ENCODE measurements at places on chromosomes 11 and 22. TPM values are rescaled to one million over a fixed set of nuclear protein-coding genes. Genes with fewer than 3 reads are reported as not detected.

- H3K27me3 ChIP-seq: peaks cover 10% of the 10 kb centered on the region
- H3K4me3 ChIP-seq: no peak overlapping the region
- no peaks in the 10 kb centered on the region for H3K36me3 ChIP-seq
Measured at GRCh38 chr11:1323774-1324173, 14.3 kb upstream of the TOLLIP start.

RASSF7 gene
- 76.7 TPM for total RNA-seq

DNA sequence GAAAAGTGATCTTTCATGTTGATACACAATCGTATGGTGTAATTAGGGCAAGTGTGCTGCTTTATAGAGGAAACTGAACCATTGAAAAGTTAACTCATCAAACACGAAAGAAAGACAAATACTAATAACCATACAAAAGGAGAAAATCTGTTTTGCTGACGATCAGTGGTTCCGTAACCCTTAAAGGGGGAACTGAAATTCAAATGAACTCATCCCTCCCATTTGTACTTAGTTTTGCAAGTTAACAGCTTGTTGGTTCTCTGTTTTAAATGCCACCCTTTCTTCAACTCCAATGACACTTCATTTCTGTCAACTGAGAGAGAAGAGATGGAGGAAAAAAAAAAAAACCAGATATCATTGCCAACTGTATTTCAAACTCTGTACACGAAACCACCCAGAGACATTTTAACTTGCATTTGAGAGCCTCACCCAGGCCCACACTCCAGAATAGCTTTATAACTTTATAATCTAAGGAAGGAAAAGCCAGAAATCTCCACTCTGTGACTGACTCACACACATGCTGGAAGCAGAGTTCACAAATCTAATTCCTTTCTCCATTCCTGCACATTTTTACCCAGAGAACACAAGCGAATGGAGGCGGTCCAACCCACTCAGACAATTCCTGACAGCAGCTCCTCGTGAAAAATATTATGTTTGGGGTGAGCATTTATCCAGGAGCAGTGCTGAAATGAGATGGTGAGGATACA is 17.4 kb upstream of the CSNK2A3 start:
- no peak overlapping the region for H3K4me3 ChIP-seq
- H3K36me3 ChIP-seq: peaks cover 17% of the 10 kb centered on the region
- no peak overlapping the region for H3K27ac ChIP-seq
- no peaks in the 10 kb centered on the region for H3K27me3 ChIP-seq

DNA sequence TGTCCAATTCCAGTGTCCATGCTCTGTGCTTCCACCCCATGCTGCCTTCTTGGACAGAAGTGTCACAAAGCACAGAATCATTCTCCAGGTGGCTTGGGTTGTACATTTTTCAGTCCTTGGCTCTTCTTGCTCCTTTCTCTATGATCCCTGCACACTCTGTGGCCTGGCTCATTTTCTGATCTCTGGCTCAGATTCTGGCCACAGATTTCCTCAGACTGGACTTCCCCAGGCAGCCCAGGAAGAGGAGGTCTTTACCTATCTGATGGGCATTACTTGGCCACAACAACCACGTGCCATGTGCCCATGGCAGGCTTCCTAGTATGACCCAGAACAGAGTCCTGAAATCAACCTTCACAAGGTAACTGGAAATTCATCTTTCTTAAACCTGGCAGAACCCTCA is 27.2 kb downstream of the SYTL2 start:
- no peak for DNase-seq
- no peak overlapping the region for H3K4me3 ChIP-seq
- H3K27ac ChIP-seq: no peak overlapping the region
- no peaks in the 10 kb centered on the region for H3K27me3 ChIP-seq
- H3K4me1 ChIP-seq: peaks cover 11% of the 10 kb centered on the region
- H3K36me3 ChIP-seq: no peaks in the 10 kb centered on the region

GRCh38 chr11:130099356-130099755 is 29.7 kb downstream of the APLP2 start:
- no peaks in the 10 kb centered on the region for H3K27me3 ChIP-seq
- no peaks in the 10 kb centered on the region for H3K36me3 ChIP-seq
- no peak for DNase-seq
- no peak overlapping the region for H3K4me3 ChIP-seq

CD3D gene
- 8.5 TPM for total RNA-seq

- no peak overlapping the region for H3K27ac ChIP-seq
- H3K27me3 ChIP-seq: no peaks in the 10 kb centered on the region
- no peak overlapping the region for H3K4me3 ChIP-seq
- no peak for DNase-seq
Measured at GRCh38 chr11:74714904-74715303, 16.3 kb downstream of the CHRDL2 start.

DNA sequence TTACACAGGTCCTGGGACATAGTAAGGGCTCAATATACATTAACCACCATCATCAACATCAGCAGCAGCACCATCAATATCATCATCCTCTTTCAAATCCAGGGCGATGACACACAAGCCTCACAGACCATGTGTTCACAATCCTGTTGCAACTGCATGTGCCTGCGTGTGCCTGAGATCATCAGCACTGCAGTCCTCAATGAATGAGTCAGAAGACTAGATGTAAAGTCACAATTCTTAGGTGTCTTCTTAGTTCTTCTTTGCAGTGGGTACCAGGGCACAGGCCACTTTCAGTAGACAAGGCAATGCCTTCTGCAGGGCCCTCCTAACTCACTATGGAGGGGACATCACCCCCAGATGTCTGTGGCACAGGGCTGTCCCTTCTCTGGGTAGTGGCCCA is 111.1 kb downstream of the MYO18B start:
- H3K4me3 ChIP-seq: no peak overlapping the region
- no peak for DNase-seq
- H3K4me1 ChIP-seq: no peaks in the 10 kb centered on the region
- no peaks in the 10 kb centered on the region for H3K36me3 ChIP-seq
- H3K27ac ChIP-seq: no peak overlapping the region
- no peaks in the 10 kb centered on the region for H3K27me3 ChIP-seq

DNA sequence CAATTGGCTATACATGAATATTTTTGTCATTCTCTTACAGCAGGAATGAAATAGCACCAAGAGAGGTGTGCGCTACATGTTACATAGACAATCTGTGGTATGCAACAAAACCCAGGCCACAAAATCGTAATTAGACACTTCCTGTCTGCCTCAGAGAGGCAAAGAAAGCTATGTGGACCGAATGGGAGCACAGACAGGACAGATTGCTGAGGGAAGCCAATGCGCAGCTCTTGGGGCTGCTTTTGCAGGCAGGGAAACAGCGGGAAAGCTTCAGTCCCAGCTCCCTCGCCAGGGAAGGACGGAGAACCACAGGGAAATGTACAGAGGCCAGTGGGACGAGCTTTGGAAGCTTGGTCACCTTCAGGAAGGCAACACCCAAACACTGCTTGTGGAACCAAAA is 40.9 kb downstream of the SERPINH1 start:
- no peak overlapping the region for H3K27ac ChIP-seq
- H3K27me3 ChIP-seq: no peaks in the 10 kb centered on the region
- DNase-seq: no peak
- H3K36me3 ChIP-seq: no peaks in the 10 kb centered on the region
- H3K4me1 ChIP-seq: peaks cover 8% of the 10 kb centered on the region

DNA sequence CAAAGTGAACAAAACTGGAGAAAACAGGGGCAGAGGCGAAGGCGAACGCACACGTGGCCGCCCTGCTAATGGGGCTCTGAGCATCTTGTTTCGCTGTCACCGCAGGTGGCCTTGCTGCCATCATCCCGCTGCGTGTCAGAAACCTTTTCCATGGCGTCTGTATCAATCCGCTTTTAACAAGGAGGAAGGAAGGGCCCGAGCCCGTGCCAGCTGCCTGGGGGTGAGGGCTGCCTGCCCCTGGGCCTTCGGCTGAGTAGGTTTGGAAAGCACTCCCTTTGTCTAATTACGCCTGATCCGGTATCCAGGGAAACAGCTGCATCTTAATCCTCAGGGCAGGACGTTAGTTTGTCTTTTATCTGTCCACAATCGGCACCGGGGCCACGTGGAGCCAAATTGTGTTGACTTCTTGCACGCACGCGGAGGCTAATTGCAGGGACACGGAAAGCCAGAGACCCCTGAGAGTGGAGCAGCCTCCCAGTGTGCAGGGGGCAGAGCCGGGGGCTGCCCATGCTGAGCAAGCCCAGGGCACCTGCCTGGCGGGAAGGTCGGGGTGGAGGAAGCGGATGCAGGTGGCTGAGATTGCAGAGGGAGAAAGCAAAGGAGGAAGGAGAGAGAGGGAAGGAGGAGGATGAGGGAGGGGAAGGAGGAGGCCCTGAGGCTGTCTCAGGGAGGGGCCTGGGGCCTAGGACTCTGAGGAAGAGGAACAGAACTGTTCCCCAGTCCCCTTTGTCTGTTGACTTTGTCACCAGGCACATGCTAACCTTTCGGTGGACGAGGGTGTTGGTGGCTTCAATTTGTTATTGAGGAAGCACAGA is 19.2 kb upstream of the TH start:
- H3K27ac ChIP-seq: no peak overlapping the region
- no peaks in the 10 kb centered on the region for H3K36me3 ChIP-seq
- no peak overlapping the region for H3K4me3 ChIP-seq
- H3K27me3 ChIP-seq: peaks cover 9% of the 10 kb centered on the region

- no peak overlapping the region for H3K4me3 ChIP-seq
- peaks cover 87% of the 10 kb centered on the region for H3K36me3 ChIP-seq
- no peaks in the 10 kb centered on the region for H3K4me1 ChIP-seq
- no peak overlapping the region for H3K27ac ChIP-seq
Measured at GRCh38 chr11:13384908-13385640, 77.9 kb downstream of the BTBD10 start.

DNA sequence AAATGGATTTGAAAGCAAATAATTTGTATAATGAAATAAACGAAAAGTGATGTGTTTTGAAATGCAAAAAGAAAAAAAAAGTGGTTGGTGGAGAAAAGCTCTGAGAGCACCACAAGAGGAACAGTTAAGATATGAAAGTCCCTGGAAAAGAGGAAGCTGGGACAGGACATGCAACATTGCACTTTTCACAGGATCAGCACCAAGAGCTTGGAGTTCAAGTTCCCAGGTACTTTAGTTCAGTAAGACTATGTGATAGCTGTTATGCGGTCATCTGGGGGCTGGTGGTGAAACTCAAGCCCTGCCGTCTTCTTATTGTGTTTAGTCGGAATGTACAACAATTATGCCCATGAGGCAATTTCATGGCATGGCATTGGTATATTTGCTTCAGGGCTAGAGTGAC is 17.1 kb upstream of the MS4A4A start:
- no peaks in the 10 kb centered on the region for H3K27me3 ChIP-seq
- H3K36me3 ChIP-seq: no peaks in the 10 kb centered on the region
- no peaks in the 10 kb centered on the region for H3K4me1 ChIP-seq
